H7 (cell line): ENCODE measurements at places on chromosomes 16 and 17.
A peak's percentile ranks its signal among the peaks of the same experiment; 100 is the strongest.

DNA sequence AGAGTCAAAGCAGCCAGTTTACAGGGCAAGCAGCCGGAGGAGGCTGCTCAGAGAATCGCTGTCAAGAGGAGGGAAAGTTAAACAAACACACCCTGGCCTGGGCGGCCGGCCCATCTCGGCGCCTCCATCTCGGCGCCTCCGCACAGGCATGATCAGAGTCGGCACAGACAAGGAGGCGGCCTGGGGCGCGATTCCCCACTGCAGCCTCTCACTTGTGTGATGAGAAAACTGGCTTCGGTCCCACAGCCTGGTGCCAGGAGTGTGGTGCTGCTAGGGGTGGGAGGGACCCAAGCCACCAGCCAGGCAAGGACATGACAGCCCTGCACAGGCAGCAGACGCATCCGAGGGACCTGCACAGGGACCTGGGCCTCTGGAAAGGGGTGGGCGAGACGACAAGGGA is 17.7 kb downstream of the SLC38A10 start:
- no peak for DNase-seq

GRCh38 chr16:74463888-74464287 is 42.6 kb upstream of the CLEC18B start:
- no peak for DNase-seq

DNA sequence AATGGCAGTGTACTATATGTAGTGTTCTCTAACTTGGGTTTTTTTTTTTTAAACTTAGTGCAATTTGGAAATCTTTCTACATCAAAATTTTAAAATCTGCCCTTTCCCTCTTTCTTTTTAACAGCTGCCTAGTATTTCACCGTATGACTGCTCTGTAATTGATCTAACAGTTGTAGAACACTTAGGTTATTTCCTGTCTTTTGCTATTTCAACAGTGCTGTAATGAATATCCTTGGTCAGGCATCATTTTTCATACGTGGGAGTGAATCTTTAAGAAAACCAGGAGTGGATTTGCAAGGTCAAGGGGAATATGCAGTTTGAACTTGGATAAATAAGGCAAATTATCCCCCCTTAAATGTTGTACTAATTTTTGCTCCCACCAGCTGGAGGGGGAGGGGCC is 3.8 kb downstream of the NLRC5 start:
- DNase-seq, result no peak

DNA sequence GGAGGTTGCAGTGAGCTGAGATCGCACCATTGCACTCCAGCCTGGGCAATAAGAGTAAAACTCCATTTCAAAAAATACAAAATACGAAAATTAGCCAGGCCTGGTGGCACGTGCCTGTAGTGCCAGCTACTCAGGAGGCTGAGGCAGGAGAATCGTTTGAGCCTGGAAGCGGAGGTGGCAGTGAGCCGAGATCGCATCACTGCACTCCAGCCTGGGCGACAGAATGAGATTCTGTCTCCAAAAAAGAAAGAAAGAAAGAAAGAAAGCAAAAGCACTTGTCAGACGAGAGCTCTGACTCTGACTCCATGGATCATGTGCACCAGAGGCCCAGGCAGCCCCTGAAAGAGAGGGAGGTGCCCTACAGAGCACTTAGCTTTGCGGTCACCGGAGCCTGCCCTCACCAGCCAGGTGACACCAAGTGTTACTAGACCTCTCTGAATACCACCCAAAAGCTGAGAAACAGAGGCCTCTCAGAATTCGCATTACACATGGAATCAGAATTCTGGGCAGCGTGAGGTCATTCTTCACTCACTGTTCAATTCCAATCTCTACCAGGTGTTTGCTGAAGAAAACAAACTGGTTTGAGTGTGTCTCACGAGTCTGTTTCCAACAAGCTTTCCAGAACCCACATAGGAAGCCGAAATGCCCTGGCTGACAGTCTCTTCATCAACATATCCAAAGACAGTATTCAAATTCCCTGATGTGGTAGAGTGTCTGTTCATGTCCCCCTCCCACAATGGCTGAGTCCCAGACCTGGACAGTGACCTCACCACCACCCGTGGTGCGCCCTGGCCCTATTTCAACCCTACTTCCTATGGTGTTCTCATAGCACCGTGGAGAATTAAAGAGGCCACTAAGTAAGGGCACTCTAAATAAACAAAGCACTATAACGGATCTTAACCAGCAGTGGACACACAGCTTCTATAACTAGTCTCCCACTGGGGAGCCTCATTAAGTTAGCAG is 1.5 kb downstream of the FLCN start:
- peak; percentile 38 for DNase-seq

DNA sequence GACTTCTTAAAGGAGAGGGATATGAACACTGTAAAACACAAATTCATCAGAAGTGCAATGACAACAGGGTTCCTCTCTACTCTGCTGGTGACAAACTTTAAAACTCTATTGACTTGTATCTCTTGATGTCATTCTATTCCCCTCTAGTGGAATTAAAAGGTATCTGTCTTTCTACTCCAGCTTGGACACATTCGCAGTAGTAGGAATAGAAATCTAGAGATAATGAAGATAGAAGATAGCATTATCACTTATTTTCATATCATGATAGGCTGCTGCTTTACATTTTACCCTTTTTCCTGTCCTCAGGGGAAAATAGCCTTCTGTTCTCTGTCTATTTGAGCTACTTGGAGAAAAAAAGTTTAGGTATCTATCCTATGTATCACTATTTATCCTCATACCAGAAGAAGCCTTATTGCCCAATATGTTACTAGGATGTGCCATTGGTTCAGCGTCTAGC is 209.6 kb upstream of the CACNG5 start:
- DNase-seq, result peak; percentile 21

GRCh38 chr16:26667307-26667706 is 399.4 kb upstream of the C16orf82 start:
- DNase-seq, result peak; percentile 55

DNA sequence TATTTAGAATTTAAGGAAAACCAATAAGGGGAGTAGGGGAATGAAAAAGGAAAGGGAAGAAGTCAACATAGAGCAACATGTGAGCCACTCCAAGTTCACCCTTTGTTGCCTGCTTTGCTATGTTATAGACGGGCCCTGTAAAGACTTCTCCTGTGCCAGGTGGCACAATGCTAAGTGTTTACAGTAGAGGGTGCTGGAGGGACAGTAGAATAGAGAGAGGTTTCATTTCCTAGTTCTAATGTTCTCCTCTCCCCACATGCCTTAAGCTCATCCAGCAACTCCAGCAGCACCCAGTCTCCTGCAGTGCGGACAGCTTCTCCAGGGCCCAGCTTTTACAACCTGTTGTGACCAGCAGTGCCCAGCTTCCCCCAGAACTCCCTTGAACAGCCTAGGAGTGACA is 468.0 kb downstream of the HS3ST3B1 start:
- DNase-seq, result no peak

- no peak for DNase-seq
Measured at GRCh38 chr16:11177578-11178160, 78.3 kb downstream of the SOCS1 start.

DNA sequence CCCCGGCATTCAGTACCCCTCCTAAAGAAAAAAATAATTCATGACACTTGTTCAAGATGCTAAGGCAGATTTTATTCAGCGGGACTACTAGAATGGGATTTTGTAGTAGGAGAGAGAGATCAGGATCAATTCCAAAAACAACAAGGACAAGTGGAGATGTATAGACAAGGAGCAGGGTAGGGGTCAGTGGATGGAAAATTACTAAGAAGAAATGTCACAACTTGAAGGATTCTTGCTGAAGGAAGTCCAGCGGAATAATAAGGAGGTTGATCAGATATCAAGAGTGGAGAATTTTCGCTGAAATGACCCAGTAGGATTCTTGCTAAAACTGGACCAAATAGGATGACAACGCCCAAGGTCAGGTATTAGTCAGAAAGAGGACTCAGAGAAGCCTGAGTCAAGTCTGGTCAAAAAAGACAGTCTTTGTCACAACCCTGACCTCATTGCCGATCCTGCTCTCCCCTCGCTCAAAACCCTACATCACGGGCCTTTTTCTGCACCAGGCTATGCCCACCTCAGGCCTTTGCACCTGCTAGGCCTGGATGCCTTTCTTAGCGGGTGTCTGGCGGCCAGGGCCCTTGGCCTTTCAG is 36.9 kb downstream of the MMD start:
- no peak for DNase-seq

GRCh38 chr17:13351046-13351445 is 250.7 kb downstream of the HS3ST3A1 start:
- DNase-seq, result no peak

DNA sequence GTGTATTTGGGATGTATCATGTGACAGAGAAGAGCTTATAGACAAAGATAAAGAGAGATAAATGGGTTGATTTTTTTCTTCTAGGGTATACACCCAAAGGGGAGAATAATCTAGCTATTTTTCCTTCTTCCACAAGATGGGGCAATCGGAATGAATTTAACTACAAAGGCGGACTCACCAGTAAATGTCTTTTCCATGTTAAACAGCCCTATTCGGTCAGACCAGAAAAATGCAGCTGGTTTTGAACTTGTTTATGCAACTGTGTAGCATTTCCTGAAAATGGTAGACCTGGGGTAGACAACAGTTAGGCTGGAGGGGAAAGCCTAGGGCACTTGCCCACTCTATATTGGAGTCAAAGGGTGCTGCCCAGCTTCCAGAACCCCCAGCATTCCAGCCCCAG is 477.1 kb downstream of the TOX3 start:
- DNase-seq, result peak; percentile 3

DNA sequence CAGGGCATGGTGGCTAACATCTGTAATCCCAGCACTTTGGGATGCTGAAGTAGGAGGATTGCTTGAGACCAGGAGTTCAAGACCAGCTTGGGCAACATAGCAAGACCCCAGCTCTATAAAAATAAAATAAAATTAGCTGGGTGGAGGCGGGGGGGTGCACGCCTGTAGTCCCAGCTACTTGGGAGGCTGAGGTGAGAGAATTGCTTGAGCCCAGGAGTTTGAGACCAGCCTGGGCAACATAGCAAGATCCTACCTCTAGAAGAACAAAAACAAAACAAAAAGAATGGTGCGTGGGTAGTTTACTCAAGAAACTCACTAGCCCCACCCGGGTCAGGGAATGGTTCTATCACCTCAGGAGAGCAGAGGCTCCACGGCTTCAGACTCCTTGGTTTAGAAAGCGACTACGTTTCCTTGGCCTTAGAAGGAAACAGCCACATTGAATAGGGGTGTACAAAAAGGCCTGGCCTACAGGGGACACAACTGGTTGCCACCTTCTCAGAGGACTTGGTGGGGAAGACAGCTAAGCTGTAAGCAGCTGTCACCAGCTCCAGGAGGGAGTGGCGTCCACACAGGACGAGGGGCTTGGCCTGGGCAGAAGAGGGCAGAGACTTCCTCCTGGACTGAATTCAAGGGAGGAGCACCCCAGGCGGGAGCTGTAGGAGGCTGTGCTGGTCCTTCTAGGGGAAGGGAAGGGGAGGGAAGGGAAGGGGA is 716 bp downstream of the TK1 start:
- no peak for DNase-seq

DNA sequence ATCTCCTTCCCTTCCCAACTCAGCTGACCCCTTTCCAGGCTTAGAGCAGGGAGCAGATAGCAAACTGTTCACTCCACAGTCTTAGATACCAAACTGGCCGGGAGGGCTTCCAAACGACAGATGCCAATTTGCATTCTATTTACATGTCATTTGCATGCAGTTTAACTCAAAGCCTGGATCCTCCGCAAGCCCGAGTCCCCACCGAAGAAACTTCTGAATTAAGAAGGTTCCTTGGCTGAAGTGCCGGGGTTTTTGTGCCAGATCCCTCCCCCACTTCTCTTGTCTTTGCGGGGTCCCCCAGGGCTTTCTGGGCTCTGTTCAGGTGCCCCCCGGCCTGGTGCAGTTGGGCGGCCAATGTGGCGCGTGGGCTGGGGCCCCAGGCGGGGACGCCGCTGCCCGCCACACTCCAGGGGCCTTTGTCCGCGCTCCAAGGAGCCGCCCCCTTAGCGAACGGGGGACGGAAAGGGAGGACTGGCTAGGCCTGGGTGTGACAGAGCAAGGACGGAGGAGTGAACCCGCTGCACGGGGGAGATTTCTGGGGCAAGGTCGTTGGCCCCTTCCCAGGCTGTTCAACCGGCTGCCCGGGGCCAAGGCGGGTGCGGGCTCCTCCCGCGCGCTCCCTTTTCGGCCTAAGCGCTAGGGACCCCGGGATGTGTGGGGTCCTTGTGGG is 1.2 kb downstream of the GPRC5B start:
- DNase-seq, result peak; percentile 73

GRCh38 chr17:42406615-42407288 is 16.3 kb downstream of the CAVIN1 start:
- DNase-seq, result no peak
